Psoas muscle (tissue), 8 donors: ENCODE measurements at places on chromosomes 7 and 10. TPM values are rescaled to one million over a fixed set of nuclear protein-coding genes. Genes with fewer than 3 reads are reported as not detected.

DNA sequence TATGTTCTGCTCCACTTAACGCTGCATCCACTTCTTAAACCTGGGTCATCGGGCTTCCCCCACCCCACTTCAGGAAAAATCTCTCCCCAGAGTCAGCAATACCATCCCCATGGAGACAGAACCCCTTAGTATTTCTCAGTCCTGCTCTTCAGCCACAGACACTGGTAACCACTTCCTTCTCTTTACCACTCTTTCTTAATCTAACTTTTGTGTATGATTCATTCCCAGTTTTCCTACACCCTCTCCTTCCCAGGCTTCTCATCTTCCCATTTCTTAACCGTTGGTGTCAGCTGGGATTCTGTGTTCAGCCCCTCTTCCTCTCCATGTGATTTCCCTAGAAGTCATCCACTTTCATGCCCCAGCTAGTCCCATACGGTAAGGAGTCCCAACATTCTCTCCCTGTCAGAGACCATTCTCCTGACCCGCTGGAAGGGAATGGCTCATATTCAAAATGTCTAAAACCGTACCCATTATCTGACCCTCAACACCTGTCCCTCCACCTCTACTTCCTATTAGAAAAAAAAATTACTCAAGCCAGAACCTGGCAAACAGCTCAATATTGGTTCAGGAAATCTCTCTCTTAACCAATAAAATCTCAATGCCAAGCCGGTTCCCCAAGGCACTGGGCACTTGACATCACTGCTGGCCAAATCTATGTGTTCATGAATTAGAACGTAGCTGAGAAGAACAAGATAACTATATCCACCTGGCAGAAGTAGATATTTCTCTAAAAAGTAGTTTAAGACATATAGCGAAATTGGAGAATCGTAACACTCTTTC, 89.4 kb downstream of the DGKI start:
- DNase-seq = no peak

- no peak for DNase-seq
Observed at GRCh38 chr10:86176850-86177536, 189.6 kb downstream of the GRID1 start.

The MICALL2 gene
- polyA plus RNA-seq = 5.0 TPM

GRCh38 chr10:131176907-131177306, 134.6 kb downstream of the TCERG1L start:
- DNase-seq = no peak

GRCh38 chr10:111063471-111063870, 13.4 kb upstream of the ADRA2A start:
- DNase-seq = no peak

The GHRHR gene
- 0.16 TPM for polyA plus RNA-seq
